ENCODE measurements at places on chromosomes 4 and X.

GRCh38 chrX:149497626-149498025, 7.5 kb downstream of the IDS start:
- no peak for DNase-seq

- DNase-seq = no peak
Observed at GRCh38 chrX:136215559-136215958, 35.6 kb downstream of the MAP7D3 start.

DNA sequence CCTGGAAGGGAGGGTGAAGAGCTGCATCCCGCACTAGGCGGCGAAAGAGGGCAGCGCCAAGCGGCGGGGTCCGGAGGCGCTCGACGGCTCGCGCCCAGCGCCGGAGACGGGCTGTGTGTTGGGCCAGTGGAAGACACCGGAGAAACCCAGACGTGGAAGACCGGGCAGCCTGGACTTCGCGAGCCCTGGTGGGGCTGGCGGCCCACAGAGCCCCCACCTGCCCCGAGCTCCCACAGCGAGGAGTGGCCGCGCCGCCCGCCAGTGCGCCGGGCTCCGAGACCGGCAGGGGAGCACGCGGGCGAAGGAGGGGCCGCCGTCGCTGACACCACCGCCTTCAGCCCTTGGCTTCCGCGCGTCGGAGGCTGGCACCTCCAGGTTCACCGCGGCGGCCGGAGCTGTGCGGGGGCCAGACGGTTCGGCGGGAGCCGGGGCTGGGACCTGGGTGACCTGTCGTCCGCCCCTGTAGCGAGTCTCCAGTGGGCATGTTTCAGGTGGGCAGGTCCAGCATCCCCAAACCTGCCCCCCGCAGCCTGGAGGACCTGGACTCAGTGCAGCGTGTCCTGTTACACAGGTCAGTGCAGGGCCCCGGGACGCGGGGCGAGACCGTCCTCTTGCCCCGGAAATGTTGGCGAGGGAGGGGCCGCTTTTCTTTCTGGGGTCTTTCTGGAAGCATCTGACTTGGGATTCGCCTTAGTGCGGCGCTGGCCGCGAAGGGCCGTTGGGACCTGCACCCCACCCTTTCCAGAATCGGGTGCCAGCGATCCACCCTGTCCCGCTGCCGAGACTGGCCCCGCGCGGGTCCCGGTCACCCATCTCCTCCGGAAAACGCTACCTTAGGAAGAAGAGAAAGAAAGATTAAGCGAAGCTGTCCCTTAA, 9.6 kb upstream of the INTU start:
- DNase-seq = peak; percentile 66

DNA sequence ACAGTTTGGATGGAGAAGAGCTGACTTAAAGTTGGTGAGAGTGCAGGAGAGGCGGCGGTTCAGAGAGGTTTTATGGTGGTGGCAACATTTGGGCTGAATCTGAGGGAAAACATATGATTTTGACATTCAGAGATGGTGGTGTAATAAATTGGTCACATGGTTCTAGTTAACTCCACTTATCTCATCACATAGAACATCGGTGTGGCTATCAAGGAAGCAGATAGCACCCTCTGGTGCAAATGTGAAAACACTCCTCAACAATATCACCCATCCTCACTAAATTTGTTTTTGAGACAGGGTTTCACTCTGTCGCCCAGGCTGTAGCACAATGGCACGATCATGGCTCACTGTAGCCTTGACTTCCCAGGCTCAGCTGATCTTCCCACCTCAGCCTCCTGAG, 28.8 kb downstream of the SUPT20HL2 start:
- DNase-seq = no peak

- DNase-seq = peak; percentile 75
Observed at GRCh38 chr4:107037199-107037584, 1.1 kb upstream of the DKK2 start.

- no peak for DNase-seq
Observed at GRCh38 chrX:9911487-9911886, 55.7 kb upstream of the CLDN34 start.

- DNase-seq = no peak
Observed at GRCh38 chr4:45668128-45668527, 455.7 kb downstream of the GABRG1 start.

GRCh38 chr4:107725281-107725859, 5.3 kb upstream of the PAPSS1 start:
- DNase-seq = no peak

GRCh38 chrX:118207831-118208453, 91.3 kb upstream of the KLHL13 start:
- DNase-seq = no peak

DNA sequence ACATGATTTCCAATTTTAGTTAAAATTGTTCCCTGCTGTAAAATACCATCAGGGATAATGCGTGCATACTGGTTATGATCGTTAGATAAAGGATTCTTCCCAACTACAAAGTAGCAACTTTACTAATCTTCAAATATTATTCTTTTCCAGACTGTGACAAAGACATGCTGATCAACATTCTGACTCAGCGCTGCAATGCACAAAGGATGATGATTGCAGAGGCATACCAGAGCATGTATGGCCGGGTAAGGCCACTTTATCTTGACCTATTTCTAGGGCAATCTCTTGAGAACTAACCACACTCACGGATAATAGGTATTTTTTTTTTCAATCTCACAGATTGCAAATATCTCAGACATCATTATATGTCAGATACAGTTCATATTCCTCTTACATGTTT, 47.0 kb downstream of the ANXA10 start:
- DNase-seq = no peak

DNA sequence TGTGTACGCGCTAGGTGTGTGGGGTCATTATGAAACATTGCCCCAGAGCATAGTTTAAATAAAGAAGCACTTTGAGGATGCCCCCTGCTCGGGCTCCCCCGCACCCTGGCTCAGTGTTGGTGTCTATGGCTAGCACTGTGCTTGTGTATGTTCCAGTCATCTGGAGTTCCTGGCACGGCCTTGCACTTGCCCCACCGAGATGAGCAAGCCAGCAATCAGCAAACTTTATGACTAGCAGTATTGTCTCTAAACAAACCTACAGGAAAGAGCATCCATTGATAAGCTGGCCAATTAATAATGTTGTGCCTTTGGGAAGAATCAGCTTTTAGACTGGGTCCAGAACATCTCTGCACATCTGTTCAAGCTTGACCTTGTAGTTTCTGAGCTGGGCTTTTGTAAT, 707 bp upstream of the SHROOM4 start:
- peak; percentile 47 for DNase-seq

- DNase-seq = no peak
Observed at GRCh38 chr4:6416518-6417286, 55.7 kb downstream of the PPP2R2C start.

- DNase-seq = no peak
Observed at GRCh38 chrX:124348885-124349453, 2.6 kb downstream of the SH2D1A start.

DNA sequence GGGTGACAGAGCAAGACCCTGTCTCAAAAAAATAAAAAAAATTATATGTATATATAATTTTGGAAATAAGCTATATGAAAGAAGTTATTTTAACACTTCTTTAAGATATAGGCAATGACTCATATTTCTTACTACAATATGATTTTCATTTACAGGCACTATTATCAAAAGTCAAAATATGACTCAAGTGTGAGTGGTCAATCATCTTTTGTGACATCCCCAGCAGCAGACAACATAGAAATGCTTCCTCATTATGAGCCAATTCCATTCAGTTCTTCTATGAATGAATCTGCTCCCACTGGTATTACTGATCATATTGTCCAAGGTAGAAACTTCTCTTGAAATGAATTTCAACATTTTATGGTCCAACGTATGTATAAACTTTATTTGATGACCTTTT, 20.8 kb downstream of the OCIAD1 start:
- DNase-seq = no peak

DNA sequence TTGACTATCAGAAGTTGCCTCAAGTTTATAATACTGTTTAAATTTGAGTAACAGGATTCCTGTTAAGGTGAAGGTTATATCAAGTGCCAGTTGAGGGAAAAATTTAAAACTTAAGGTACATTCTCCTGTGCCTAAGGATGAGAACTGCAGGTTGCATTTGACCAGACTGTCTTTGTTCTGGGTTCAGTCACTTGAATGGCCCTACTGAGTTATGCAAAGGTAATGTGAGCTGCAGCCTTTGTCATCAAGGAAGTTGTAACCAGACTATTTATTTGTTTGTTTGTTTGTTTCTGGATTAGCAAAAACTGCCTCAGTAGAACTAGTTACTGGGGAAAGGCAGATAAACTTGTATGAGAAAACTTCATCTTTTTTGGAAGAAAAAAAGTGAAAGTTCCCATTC, 131.9 kb downstream of the ATOH1 start:
- no peak for DNase-seq

DNA sequence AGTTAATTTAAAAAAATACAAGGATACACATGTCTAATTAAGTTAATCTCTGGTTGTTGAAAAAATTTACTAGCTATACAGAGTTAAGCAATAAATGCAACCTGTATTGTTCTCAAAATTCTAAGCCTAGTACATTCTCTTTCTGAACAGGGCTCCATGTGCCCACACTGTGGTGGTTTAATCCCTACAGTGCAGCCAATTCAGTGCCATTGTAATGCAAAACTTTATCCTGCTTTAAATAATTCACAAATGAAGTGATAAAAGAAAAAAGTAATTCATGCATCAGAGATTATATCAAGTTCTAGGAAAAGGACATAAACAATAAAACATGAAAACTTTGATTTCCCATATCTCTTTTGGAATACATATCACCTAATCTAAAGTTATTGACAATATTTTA, 1089.2 kb downstream of the C4orf33 start:
- no peak for DNase-seq

DNA sequence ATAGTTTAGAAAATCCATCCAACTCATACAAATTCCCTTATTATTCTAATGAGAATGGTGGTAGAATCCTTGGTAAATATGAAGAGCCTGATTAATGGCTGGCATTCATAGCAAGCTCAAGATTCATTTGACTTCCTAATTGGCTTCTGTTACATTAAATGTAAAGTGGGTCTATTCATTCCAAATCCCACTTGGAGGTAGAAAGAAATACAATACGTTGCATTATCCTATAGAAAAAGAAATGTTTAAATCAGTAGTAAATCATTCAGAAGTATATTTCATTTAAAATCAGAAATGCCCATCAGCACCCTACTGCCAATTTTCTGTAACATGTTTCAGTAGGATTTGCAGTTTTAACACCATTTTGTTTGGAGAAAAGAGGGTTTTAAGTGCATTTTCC, 6.7 kb downstream of the ADGRG4 start:
- no peak for DNase-seq

DNA sequence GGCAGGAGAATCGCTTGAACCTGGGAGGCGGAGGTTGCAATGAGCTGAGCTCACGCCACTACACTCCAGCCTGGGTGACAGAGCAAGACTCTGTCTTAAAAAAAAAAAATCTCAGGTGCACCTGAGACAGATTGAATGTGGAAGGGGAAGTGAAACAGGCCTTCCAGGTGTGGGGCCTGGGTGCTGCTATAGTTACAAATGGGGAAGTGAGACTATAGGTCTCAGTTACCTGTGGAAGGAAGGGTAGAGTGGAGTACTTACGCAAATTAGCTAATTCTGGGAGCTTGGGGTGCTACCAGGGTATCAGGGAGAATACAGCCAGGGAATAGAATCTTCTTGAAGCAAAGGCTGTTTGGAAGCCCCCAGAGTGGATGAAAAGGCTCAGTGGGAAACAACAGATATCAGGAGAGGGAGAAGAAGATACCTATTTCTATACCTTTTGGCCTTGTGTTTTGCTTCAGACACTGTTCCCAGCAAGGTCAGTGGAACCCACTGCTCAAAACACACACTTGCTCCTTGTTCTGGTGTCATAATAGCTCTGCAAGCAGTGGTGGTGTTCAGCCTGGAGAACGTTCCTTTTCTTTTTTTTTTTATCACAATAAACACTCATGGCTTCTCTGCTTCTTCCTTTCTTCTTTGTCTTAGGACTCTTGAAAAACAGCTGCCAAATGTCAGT, 7.0 kb downstream of the CD38 start:
- no peak for DNase-seq

DNA sequence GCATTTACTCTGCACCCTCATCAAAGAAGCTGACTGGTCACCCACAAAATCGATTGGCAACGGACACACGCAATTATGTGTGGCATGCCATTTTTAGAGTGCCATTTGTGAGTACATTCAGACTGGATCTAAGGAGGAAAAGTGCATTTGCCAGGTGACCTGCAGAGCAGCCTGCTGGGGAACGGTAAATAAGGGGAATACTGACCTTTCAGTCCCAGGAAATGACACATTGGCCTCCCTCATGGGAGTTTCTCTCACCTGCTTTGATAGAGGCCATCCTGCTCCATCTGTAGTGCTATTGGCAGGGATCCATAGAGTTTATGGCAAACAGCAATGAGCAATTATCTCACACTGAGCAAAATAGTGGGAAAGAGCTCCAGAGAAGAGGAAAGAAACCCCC, 127.8 kb downstream of the DDX53 start:
- no peak for DNase-seq

DNA sequence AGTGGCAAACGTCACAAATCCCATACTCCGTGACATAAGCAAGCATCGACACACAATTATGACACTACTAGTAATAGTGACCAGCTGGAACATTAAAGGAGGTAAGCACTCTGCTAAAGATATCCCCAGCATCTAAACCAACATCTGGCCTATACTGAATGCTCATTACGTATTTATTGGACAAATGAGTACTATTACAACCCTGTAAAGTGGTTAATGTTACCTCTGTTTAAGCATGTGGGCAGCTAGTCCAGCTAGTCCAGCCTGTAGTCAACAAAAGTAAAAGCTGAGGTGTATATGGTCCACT, 419 bp upstream of the RPGR start:
- DNase-seq = no peak
